ENCODE measurements at places on chromosomes 6 and 20. TPM values are rescaled to one million over a fixed set of nuclear protein-coding genes. Genes with fewer than 3 reads are reported as not detected.

TCFL5 gene
- 17.9 TPM for total RNA-seq

PACRG gene
- 2.1 TPM for total RNA-seq

IL20RA gene
- total RNA-seq: 17.1 TPM

CCN6 gene
- total RNA-seq: 0.72 TPM

SIGLEC1 gene
- not detected for total RNA-seq

CEP57L1 gene
- total RNA-seq: 8.2 TPM
